Panc1 (cell line): ENCODE measurements at places on chromosomes 11 and 22. TPM values are rescaled to one million over a fixed set of nuclear protein-coding genes. Genes with fewer than 3 reads are reported as not detected.

OR6A2 gene
- 0.15 TPM for total RNA-seq

INPPL1 gene
- 298 TPM for total RNA-seq

PGR gene
- total RNA-seq, result not detected

OR2AG2 gene
- total RNA-seq, result 0.18 TPM

APOBEC3H gene
- total RNA-seq, result not detected

TREH gene
- total RNA-seq, result 0.05 TPM

C11orf52 gene
- not detected for total RNA-seq
